ENCODE measurements at places on chromosomes 16 and 17.

GRCh38 chr17:19295473-19296135 is 58.4 kb downstream of the EPN2 start:
- DNase-seq, result no peak

- no peak for DNase-seq
Observed at GRCh38 chr17:20735796-20736195, 156.3 kb downstream of the CDRT15L2 start.

DNA sequence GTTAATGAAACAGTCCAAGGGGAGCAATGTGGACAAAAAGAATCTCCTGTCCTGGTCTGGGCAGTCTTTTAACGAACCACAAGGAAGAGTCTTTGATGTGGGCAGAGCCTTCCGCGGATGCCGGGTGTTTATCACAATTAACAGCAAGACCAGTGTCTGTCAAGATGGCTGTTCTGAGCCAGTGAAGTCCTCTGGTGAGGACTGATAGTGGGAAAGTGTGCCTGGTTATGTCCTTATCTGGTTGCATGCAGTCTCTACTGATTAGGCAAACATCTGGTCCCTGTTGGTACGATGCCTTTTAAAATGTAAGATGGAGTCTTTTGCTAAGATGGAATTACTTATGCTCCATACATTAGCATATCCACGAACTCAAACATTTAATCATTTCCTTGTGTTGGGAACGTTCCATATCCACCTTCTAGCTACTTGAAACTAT is 88.5 kb downstream of the ZNF18 start:
- peak; percentile 69 for DNase-seq

DNA sequence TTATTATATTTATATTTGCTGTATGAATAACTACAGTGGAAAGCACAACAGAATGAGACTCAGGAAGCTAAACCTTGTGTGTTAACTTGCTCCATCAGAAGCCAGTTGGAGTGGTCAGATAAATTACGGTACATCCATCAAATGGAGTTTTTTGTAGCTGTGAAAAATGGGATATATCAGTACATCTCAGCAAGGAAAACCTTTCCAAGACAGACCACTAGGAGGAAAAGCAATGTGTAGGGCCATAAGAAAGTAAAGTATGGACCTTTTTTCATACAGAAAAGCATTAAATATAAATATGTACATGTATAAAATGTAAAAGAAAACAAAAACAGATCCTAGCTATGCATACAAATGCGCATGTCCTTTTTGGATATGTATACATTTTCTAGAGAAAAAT is 403.8 kb upstream of the CDH11 start:
- no peak for DNase-seq

DNA sequence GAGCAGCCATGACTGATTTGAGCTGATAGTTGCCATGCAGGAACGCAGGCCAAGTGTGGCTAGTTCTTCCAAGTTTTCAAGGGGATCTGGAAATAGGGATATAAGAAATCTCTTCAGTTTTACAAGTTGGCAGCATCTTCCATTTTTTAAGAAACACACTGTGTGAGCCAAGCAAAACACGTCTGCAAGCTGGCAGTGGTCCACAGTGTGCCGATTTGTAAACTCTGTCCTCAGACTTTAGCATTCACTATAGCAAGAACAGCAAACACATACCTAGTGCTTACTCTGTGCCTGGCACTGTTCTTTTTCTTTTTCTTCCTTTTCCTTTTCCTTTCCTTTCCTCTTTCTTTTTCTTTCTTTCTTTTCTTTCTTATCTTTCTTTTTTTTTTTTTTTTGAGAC is 2.9 kb downstream of the ORAI3 start:
- no peak for DNase-seq

GRCh38 chr17:41287050-41287449 is 11.6 kb downstream of the KRTAP9-7 start:
- no peak for DNase-seq

- DNase-seq, result peak; percentile 96
Observed at GRCh38 chr17:76141212-76142038, at the start of gene FOXJ1. Gene FOXJ1, minus strand, starts transcription at chr17:76141245. Its CDS starts 850 bp downstream, at chr17:76140395.

DNA sequence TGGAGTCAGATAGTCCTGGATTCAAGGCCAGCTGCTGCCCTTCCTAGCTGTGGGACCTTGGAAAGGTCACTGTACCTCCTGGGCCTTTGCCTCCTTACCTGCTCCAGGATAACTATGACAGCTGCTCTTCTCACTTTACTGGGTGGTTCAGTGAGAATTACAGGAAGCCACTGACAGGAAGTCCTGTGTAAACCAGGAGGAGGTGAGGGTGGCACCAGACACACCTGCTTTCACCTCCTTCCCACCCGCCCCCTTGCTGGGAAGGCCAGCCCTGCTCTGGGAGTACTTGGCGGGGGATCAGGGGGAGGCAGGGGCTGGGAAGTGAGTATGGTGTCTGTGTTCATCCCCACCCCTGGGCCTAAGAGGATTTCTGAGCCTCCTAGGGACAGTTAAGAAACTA is 42.6 kb downstream of the CPNE2 start:
- no peak for DNase-seq

- no peak for DNase-seq
Observed at GRCh38 chr17:66667090-66667489, 167.8 kb upstream of the CACNG5 start.

DNA sequence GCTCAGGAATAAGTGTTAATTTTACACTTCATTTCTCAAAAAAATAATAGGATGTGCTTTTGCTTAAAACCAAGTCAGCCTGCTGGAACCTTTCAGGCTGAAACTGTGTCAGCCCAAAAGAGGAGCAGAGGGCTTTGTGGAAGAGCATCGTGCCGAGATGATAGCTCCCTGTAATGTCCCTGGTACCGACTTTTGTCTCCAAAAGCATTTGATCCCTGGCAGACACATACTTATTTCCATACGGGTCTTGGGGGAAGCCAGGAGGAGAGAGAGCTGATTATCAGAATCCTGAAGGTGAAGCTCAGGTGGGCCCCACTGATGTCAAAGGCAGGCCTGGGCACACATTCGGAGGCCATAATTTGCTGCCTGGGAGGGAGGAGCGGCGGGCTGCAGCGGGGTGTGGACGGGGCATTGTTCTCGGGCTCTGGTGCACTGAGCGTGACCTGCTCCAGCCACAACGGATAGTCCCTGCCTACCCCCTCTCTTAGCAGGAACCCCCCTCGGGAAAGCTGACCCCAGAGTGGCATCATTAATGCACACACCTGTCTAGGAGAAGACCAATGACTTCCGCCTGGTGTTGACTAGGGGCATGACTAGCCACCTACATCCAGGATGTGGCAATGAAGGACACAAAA is 155.9 kb downstream of the C16orf78 start:
- no peak for DNase-seq
